Stimulated activated CD4-positive, alpha-beta T cell treated with anti-CD3 and anti-CD28 coated beads, Interleukin-2, amount 100 ng/mL, for 24 hours (primary cell): ENCODE measurements at places on chromosomes 13 and 19.
A peak's percentile ranks its signal among the peaks of the same experiment; 100 is the strongest.

DNA sequence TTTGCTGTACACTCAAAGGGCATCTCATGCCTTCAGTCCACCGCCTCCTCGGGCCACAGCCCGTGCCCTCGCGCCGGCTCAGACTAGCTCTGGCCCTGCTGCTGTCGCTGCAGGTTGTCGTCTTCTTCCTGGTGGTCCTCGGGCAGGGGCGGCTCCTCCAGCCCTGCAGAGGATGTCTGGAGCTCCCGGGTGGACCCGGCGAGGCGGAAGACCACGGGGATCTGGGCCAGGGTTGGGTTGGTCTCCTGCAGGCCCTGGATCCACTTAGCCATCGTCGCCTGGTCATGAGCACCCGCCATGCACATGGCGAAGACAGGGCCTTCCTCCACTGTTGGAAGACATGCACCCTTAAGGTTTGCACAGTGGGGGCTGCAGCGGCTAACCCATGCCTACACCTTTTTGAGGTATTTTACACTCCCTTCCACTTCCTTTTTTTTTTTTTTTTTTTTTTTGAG lies 489 bp upstream of the ZNF653 start:
- no peak for DNase-seq

DNA sequence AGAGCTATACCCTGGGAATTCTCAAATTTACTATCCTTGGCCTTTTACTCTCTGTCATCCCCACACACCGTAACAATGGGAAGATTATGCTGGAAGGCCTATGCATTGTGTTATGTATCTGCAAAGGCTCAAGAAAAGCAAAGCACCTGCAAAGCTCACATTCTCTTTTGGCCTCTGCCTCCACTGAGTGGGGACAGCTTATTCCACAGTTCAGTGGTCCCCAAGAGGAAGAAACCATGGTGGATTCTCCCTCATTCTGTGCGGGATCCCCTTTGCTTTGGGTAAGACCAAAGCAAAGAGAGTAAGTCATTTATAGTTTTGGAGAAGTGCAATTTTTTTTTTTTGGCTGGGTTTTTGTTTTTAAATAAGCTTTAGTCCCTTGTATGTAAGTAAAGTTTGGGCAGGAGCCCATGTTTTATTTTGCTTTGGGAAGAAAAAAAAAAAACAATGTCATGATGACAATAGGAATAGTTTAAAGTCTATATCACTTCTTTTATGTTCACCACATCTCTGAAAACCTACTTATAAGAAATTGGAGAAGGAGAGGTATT lies 530.6 kb downstream of the FGF9 start:
- DNase-seq, result no peak

DNA sequence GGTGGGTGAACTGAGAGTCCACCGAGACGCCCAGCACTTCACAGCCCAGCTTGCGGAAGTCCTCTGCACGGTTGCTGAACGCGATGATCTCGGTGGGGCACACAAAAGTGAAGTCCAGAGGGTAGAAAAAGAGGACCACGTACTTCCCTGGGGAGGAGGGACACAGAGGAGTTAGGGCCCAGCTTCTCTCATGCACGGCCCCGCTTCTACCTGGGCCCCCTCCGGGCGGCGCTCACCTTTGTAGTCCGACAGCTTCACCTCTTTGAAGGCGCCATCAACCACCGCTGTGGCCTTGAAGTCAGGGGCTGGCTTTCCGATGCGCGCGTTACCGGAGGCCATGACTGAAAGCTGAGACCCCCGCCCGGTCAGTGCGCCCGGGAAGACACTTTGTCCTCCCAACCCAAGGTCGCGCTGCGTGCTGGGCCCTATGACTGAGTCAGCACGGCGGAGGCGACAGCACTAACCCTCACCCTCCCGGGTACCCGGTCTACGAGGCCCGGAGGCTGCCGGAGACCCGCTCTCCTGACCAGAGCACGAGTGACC lies 606 bp downstream of the PRDX2 start:
- DNase-seq, result peak; percentile 44

GRCh38 chr19:8552810-8553209 lies 24.4 kb downstream of the MYO1F start:
- DNase-seq, result no peak

GRCh38 chr19:9906475-9907087 lies 29.7 kb downstream of the OLFM2 start:
- no peak for DNase-seq

GRCh38 chr13:20415694-20416107 lies 110.0 kb downstream of the CRYL1 start:
- no peak for DNase-seq

DNA sequence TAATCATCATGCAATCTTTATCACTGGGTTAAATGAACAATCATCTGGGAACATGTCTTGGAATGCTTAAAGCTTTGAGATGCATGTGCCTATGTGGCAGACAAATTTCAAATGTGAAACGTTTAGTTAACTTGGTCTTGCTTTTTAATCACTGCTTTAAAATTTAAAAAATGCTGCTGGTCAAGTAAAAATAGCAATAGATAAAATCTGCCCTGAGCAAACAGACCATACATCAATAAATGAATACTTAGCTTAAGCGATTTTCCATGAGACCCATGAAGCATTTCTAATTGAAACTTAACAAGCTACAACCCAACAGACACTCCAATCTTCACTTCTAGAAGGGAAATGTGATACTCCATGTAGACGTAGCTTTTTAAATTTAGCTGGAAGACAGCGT lies 1.9 kb upstream of the KL start:
- DNase-seq, result no peak

GRCh38 chr19:44585371-44586133 lies 27.8 kb upstream of the IGSF23 start:
- no peak for DNase-seq

DNA sequence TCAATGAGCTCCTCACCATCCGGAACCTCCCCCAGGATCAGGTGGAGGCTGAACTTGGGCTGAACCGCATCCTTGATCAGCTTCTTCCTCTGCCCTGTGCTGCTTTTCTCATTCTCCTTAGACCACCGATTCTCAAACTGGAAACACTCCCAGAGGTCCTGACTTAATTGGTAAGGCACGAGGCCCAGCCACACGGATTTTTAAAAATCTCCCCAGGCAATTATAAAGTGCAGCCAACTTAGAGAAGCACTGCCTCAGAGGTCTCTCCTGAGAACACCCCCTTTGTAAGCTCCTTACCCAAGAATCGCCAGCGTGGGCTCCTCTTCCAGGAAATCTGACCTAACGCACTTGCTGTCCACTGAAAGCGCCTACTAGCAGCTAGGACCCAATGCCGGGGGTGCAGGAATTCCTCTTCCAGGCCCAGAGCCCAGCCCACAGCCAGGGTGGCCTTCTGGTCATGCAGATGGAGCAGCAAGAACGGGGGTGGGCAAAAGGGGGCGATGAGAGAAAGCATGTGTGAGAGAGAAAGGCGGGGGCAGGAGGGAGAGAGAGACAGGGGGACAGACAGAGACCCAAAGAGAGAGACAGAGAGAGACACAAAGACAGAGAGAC lies 66.9 kb upstream of the CACNA1A start:
- DNase-seq, result no peak

GRCh38 chr19:2561895-2562294 lies 86.0 kb downstream of the GADD45B start:
- peak; percentile 76 for DNase-seq

DNA sequence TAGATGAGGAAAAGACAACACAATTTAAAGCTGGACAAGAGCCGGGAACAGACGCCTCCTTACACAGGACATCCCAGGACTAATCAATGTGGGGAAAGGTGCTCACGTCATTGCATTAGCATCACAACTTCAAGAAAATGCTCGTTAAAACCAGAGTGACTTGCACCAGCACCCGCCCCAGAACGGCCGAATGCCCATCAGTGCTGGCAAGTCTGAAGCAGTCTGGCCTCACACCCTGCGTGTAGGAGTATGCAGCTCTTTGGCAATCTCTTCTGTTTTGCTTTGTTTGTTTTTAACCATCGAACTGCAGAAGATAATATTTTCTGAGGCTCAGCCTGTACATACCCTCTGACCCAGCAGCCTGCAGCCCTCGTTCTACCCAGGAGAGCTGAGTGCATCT lies 44.8 kb upstream of the LDLR start:
- DNase-seq, result no peak

GRCh38 chr13:23999424-23999823 lies 102.1 kb upstream of the C1QTNF9B start:
- no peak for DNase-seq

DNA sequence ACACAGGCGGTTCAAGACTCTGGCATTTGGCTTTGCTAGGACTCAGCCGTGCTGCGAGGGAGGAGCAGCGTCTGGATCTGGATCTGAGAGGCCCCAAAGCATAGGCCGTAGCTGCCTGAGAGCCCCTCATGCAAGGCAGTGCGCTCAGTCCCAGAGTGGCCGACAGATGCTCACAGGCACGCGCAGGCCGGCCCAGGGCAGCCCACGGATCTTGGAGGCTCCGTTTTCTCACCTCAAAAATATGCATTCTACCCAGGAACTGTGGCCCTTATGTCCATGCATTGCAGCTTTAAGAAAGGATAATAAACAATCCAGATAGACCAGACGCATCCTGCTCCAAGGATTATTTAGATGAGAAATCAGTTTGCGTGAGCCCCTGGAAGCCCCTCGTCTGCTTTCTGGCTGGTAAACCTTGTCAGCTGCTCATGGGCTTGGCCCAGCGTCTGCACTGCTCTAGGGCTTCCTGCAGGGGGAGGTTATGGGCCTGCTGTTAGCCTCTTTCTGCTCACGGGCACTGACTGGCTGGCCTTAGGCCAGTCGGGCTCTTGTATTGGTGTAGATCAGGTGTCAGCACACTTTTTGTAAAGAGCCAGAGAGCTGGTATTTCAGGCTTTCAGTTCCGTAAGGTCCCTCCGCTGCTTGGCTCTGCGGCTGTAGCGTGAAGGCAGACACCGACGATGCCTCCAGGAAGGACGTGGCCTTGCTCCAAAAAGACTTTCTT lies 24.2 kb downstream of the TEX29 start:
- no peak for DNase-seq

DNA sequence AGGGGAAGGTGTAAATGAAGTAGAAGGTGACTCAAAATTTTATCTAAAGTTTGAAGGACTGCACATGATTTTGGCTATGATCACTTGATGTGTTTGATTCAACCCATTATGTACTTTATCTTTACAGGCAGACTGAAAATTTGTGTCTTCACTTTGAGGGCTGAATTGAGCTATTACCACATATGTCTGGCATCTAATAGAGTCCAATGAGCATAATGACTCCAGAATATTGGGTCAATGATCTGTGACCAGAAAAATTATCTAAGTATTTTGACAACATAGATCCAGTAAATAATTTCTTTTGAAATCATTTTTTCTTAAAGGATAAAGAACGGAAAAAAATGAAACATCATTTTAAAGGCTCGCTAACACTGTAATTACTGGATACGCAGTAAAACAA lies 2810.0 kb downstream of the PCDH9 start:
- DNase-seq, result no peak

DNA sequence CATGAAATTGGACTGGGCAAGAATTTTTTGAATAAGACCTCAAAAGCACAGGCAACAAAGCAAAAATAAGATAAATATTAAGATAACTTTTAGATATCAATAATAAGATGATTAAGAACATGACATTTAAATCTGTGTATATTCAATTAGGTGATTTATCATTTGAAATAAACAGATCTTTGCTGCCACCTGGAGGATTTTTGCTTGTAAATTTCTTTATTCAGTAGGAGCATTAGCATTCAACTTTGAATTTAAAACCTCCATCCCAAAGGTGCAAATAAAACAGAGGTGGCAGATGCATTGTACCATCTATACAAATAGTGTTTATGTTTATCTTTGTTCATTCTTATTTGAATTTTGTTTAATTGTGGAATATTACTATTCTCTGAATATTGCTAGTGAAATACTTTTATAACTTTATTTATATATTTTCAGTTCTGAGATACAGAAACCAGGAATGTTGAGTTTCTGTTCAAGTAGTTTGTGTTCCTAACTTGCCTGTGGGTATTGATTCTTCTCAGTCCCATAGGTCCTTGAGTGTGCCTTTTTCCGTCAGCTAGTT lies 20.9 kb downstream of the COG6 start:
- DNase-seq, result no peak

- DNase-seq, result no peak
These were observed 303.3 kb downstream of the ATP8A2 start for GRCh38 chr13:25675060-25675459.

GRCh38 chr19:17606590-17607185 lies 51.2 kb downstream of the COLGALT1 start:
- DNase-seq, result no peak

- no peak for DNase-seq
These were observed 12.1 kb upstream of the LGALS13 start for GRCh38 chr19:39590265-39590664.

GRCh38 chr13:32075170-32075851 lies 43.7 kb downstream of the FRY start:
- no peak for DNase-seq

GRCh38 chr19:51086153-51086850 lies 3.6 kb upstream of the KLK14 start:
- DNase-seq, result no peak

GRCh38 chr19:35959040-35959967 lies 23.1 kb downstream of the LRFN3 start:
- DNase-seq, result peak; percentile 74

GRCh38 chr19:39099341-39099740 lies 15.2 kb downstream of the ACP7 start:
- DNase-seq, result no peak

DNA sequence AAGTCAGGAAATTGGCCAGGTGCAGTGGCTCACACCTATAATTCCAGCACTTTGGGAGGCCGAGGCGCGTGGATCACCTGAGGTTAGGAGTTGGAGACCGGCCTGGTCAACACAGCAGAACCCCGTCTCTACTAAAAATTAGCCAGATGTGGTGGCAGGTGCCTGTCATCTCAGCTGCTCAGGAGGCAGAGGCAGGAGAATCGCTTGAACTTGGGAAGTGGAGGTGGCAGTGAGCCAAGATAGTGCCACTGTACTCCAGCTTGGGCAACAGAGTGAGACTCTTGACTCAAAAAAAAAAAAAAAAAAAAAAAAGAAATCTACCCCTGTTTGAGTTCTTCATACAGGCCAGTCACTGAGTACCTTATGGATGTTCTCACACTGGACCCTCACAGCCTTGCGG lies 42.0 kb downstream of the SLC15A1 start:
- no peak for DNase-seq

- no peak for DNase-seq
These were observed 9.2 kb downstream of the GPATCH1 start for GRCh38 chr19:33090179-33090578.

- DNase-seq, result no peak
These were observed 20.1 kb downstream of the PLEKHF1 start for GRCh38 chr19:29685326-29685725.

DNA sequence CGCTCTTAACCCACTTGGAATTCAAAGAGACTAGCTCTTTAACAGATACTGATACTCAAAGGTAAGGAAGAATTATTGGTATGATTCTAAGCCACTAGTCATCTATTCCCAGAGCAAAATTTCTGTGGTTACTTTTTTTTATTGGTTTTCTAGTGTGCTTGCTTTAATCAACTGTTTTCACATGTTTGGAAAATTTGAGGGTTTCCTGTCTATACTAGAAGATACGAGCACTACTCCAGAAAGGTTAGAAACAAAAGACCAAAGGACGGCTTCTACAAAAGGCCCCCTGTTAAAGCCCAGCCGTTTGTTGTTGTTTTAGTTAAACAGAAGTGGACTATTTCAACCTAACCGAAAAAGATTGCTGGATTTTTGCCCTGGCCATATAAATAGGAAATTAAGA lies 18.5 kb upstream of the LPAR6 start:
- DNase-seq, result no peak

- no peak for DNase-seq
These were observed 2.3 kb downstream of the NCCRP1 start for GRCh38 chr19:39199025-39199424.
